ENCODE measurements at places on chromosomes 6 and 20.

- no peak for DNase-seq
Measured at GRCh38 chr6:87287251-87287650, 35.1 kb upstream of the SMIM8 start.

DNA sequence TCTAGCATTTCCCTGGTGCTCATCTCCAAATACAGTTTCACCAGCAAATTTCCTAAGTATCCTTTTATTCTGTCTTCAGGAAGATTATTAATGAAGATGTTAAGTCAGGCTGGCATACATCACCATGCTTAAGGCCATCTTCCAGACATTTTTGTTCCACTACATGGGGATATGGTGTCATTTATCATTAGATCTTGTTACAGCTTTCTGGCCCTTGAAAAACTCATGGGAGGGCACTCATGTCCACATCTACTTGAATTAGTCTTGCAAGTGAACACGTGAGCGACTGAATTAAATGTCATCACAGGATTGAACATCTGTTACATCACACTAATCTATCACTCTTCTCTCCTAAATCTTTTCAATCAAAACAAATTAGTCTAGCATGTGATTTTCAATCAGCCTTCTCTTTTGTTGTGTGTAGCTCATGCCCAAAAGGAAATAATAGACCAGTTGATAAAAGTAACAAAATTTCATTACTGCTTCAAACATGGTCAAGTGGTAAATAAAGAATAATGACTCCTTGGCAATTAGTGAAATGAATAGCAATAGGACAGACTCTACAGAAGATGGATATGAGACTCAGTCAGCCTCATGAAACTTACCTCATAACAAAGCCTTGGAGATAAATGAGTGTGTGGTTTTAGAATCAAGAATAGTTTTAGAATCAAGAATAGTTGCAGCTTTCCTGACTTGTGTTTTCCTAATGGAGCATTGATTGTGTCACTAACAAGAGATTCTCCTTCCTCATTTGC is 80.5 kb downstream of the MTFR2 start:
- no peak for DNase-seq

DNA sequence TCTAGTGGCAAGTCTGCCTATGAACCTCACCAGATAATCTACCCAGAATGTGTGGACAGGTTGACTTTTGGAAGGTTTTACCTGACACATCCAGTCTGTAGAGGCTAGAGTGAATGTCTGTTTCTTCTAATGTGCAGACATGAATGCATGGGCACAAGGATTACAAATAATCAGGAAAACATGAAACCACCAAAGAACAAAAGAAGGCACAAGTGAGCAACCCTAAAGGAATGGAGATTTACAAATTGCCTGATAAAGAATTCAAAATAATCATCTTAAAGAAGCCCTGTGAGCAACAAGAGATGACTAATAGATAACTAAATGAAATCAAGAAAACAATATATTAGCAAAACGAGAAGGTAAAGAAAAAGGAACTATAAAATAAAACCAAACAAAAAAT is 876.1 kb upstream of the ADGRB3 start:
- no peak for DNase-seq

GRCh38 chr6:147023581-147023980 is 180.6 kb upstream of the STXBP5 start:
- DNase-seq, result no peak
